ENCODE measurements at places on chromosomes 1 and 21. TPM values are rescaled to one million over a fixed set of nuclear protein-coding genes. Genes with fewer than 3 reads are reported as not detected.

- H3K36me3 ChIP-seq: no peaks in the 10 kb centered on the region
- H3K27me3 ChIP-seq: no peaks in the 10 kb centered on the region
- no peak for DNase-seq
- no peaks in the 10 kb centered on the region for H3K4me1 ChIP-seq
- H3K4me3 ChIP-seq: no peak overlapping the region
- no peak overlapping the region for H3K27ac ChIP-seq
These were observed 99.6 kb downstream of the CRB1 start for GRCh38 chr1:197367627-197368026.

GRCh38 chr1:218967254-218967653 is 206.4 kb upstream of the LYPLAL1 start:
- H3K4me1 ChIP-seq: no peaks in the 10 kb centered on the region
- no peak overlapping the region for H3K27ac ChIP-seq
- no peak overlapping the region for H3K4me3 ChIP-seq
- DNase-seq: no peak
- H3K36me3 ChIP-seq: no peaks in the 10 kb centered on the region

DNA sequence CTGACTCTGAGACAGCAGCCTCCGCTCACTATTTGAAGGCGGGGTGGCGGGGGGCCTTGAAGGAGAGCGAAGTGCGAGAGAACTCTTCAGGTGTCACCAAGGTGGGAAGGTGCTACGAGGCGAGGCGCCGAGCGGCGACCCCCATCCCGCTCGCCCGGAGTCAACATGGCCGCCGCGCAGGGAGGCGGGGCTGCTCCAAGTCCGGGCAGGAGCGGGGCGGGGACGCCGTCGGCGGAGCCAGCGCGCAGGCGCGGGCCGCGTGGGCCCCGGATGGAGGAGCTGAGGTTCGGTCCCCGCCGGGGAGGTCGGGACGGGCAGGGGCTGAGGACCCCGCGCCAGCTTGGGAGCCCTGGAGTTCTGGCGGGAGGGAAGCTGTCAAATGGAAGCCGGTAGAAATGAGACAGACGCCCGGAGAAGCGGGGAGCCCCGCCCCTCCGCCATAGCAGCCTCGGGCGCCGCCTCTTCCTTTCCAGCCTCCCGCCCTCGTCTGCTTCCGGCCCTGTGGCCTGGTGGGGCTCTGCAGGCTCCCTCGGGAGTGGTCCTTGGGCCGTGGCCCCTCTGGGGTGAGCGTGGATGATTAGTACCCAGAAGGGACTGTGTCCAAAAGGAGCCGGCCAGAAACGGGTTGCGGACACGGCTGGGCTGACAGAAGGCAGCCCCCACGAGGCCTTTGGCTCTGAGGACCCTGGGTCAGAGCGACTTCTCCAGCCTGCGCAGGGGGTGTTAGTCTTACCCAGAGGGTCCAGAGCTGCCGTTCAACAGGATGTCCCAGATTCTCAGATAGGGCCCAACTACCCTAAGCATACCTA is at the start of gene PIGV:
TSS of gene PIGV (plus strand) at position 245 of the 809 bp plus-strand sequence. CDS start 2,866 bp downstream, outside the sequence.
- DNase-seq: peak; percentile 84
- H3K27me3 ChIP-seq: no peaks in the 10 kb centered on the region
- peak within 1 kb of the TSS; percentile 68 for H3K4me3 ChIP-seq
- peak within 1 kb of the TSS; percentile 100 for H3K27ac ChIP-seq

DNA sequence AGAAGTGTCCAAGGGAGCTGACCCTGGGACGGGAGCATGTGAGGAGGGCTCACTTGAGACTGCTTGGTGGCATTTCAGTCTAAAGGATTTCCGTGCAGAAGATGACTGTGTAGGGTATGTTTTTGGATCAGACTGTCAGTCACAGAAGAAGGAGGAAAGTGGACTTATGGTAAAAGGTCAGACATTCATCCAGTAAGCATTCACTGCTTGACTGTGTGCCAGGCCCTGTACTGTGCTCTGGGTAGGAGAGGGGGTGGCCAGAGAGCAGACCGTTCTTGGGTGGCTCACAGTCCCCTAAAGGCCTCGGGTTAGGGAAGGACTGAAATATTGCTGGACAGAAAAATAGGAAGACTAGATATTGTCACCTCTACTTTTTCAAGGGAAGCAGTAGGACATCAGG is 2.1 kb upstream of the SERINC2 start:
- no peaks in the 10 kb centered on the region for H3K27me3 ChIP-seq
- H3K36me3 ChIP-seq: no peaks in the 10 kb centered on the region
- DNase-seq: no peak
- no peak overlapping the region for H3K27ac ChIP-seq

GRCh38 chr1:53693339-53693738 is 45.6 kb downstream of the GLIS1 start:
- no peaks in the 10 kb centered on the region for H3K36me3 ChIP-seq
- H3K27ac ChIP-seq: no peak overlapping the region
- no peak for DNase-seq
- H3K27me3 ChIP-seq: no peaks in the 10 kb centered on the region
- H3K4me3 ChIP-seq: no peak overlapping the region

DNA sequence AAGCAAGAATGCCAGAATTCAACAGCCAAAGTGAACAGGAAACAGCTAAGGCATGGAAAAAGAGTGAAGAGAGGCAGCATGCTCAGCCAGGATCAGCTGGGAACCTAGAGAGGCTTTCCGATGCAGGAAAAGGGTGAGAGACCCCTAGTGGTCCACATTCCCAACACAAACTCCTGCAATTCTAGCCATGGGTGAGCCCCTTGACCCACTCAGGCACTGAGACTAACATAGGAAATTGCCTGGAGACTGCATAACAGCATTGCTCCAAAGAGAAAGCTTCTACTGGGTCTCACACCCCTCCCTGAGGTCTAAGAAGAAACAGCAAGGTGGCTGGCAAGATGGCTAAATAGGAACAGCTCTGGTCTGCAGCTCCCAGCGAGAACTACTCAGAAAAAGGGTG is 123.2 kb downstream of the LHX8 start:
- H3K4me3 ChIP-seq: no peak overlapping the region
- H3K4me1 ChIP-seq: no peaks in the 10 kb centered on the region
- H3K27me3 ChIP-seq: no peaks in the 10 kb centered on the region
- no peak for DNase-seq
- no peak overlapping the region for H3K27ac ChIP-seq

GRCh38 chr1:225254676-225255075 is 173.2 kb downstream of the LBR start:
- H3K27ac ChIP-seq: no peak overlapping the region
- no peaks in the 10 kb centered on the region for H3K4me1 ChIP-seq
- no peak for DNase-seq
- H3K36me3 ChIP-seq: no peaks in the 10 kb centered on the region
- no peak overlapping the region for H3K4me3 ChIP-seq
- no peaks in the 10 kb centered on the region for H3K27me3 ChIP-seq

DNA sequence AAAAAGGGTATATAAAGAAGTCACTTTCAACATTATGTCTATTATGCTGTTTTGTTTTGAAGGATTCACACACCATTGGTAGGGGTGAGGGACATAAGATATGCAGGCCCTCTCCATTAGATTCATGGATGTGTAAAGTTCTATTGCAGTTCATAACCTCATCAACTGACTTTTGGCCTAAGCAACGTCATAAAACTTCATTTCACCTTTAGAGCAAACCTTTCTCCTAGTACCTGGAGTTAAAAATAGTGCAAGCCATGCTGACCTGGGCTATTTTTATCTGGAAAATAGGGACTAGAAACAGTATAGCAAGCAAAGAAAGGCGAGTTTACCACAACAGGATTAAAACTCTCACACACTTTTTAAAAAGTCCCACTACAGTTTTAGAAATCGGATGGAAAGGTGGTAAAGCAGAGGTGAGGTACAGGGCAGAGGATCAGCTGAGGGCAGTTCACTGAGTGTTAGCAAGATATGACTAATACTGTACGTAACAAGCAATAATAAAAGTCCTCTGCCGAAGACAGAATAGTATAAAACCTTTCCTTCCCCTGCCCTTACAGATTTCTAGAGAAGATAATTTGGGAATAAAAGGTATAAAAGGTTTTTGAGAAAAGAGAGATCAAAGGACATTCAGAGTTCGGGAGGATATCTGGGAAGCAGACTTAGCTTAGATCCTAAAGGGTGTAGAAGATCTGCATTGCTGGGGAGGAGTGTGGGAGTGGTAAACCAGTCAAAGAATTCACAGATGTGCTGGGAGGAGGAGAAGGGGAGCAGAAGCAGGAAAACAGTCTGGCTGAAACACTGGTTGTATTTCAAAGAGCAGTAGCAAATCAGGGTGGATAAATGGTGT is 14.3 kb downstream of the EGLN1 start:
- no peaks in the 10 kb centered on the region for H3K27me3 ChIP-seq
- no peaks in the 10 kb centered on the region for H3K4me1 ChIP-seq
- no peak for DNase-seq
- H3K36me3 ChIP-seq: peaks cover 4% of the 10 kb centered on the region
- H3K4me3 ChIP-seq: no peak overlapping the region

The ANXA9 gene
- total RNA-seq: 7.7 TPM

The DAB1 gene
- 0.19 TPM for total RNA-seq

The SELENBP1 gene
- total RNA-seq: 41.7 TPM

- H3K36me3 ChIP-seq: peaks cover 19% of the 10 kb centered on the region
- no peak overlapping the region for H3K4me3 ChIP-seq
- no peak overlapping the region for H3K27ac ChIP-seq
- no peaks in the 10 kb centered on the region for H3K27me3 ChIP-seq
These were observed 26.6 kb downstream of the A3GALT2 start for GRCh38 chr1:33294071-33295010.

The ATP6V1G3 gene
- not detected for total RNA-seq

DNA sequence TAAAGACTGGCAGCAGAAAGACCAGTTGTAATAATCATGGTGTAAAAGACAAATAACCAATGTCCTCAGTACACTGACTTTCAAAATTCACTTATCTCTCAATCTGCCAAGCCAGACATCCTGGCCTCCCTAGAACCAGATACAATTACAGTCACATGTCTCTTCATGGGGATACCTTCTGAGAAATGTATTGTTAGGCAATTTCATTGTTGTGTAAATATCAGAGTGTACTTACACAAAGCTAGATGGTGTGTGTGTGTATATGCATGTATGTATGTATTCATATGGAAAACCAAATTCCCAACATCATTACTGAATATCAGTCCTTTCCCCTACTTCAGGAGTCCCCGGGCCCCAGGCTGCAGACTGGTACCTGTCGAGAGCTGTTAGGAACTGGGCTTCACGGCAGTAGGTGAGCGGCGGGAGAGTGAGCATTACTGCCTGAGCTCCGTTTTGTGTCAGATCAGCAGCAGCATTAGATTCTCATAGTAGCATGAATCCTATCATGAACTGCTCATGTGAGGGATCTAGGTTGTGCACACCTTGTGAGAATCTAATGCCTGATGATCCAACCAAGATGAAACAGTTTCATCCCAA is 65.3 kb upstream of the ZNF326 start:
- H3K27me3 ChIP-seq: no peaks in the 10 kb centered on the region
- H3K4me3 ChIP-seq: no peak overlapping the region
- no peaks in the 10 kb centered on the region for H3K4me1 ChIP-seq
- no peak for DNase-seq
- H3K27ac ChIP-seq: no peak overlapping the region

The NOL9 gene
- total RNA-seq: 15.4 TPM

The C4BPB gene
- total RNA-seq: not detected

- no peaks in the 10 kb centered on the region for H3K4me1 ChIP-seq
- no peak for DNase-seq
- H3K27me3 ChIP-seq: no peaks in the 10 kb centered on the region
- no peak overlapping the region for H3K4me3 ChIP-seq
- H3K36me3 ChIP-seq: no peaks in the 10 kb centered on the region
- H3K27ac ChIP-seq: peak overlapping the region; percentile 79
These were observed 216.1 kb downstream of the PBX1 start for GRCh38 chr1:164774819-164775654.

DNA sequence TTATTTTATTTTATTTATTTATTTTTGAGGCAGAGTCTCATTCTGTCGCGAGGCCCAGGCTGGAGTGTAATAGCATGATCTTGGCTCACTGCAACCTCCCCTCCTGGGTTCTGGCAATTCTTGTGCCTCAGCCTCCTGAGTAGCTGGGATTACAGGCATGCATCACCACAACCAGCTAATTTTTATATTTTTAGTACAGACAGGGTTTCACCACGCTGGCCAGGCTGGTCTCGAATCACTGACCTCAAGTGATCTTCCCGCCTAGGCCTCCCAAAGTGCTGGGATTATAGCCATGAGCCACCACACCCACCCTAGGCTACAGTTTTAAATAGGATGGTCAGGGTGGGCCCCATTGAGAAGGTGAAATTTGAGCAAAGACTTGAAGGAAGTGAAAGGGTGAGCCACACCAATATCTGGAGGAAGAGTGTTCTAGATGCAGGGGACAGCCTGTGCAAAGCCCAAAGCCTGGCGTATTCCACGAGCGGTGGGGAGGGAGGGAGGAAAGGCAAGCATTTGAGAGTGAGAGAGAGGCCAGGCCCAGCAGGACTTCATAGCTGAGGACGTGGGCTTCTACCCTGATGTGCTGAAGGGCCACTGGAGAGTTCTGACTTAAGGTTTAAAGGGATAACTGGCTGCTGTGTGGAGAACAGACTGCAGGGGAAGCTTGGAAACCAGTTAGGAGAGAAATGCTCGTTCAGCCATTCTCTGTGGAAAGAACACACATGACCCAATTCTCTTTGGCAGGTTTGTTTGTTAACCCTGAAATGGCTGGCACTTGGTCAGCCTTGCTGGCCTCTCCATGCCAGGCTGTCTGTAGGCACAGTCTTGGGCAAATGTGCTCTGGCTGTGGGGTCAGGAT is 62.6 kb upstream of the FAM20B start:
- H3K27me3 ChIP-seq: no peaks in the 10 kb centered on the region
- no peak overlapping the region for H3K4me3 ChIP-seq
- H3K36me3 ChIP-seq: no peaks in the 10 kb centered on the region
- no peaks in the 10 kb centered on the region for H3K4me1 ChIP-seq
- no peak overlapping the region for H3K27ac ChIP-seq

GRCh38 chr1:106615473-106615872 is 441.0 kb upstream of the PRMT6 start:
- H3K36me3 ChIP-seq: no peaks in the 10 kb centered on the region
- DNase-seq: no peak
- no peak overlapping the region for H3K27ac ChIP-seq
- H3K27me3 ChIP-seq: no peaks in the 10 kb centered on the region
- H3K4me3 ChIP-seq: no peak overlapping the region

- no peak for DNase-seq
- no peaks in the 10 kb centered on the region for H3K4me1 ChIP-seq
- H3K27ac ChIP-seq: no peak overlapping the region
- no peaks in the 10 kb centered on the region for H3K27me3 ChIP-seq
- no peaks in the 10 kb centered on the region for H3K36me3 ChIP-seq
These were observed 426.7 kb upstream of the RUNX1 start for GRCh38 chr21:35475762-35476161.

GRCh38 chr1:91730801-91731732 is 154.9 kb downstream of the TGFBR3 start:
- H3K4me3 ChIP-seq: no peak overlapping the region
- H3K4me1 ChIP-seq: peaks cover 40% of the 10 kb centered on the region
- no peak for DNase-seq
- no peaks in the 10 kb centered on the region for H3K27me3 ChIP-seq

Measured in right atrium auricular region (tissue), 2 donors.